ENCODE measurements at places on chromosomes 11 and 22. TPM values are rescaled to one million over a fixed set of nuclear protein-coding genes. Genes with fewer than 3 reads are reported as not detected.

The DLG2 gene
- total RNA-seq = 1.4 TPM

The SLC5A4 gene
- not detected for total RNA-seq

The SLC5A1 gene
- not detected for total RNA-seq

The FAM111B gene
- 46.5 TPM for total RNA-seq

The ADAMTS8 gene
- total RNA-seq = not detected

The GPR83 gene
- total RNA-seq = 0.09 TPM

The PAK1 gene
- 75.5 TPM for total RNA-seq

The MMP12 gene
- total RNA-seq = not detected

The MRGPRE gene
- not detected for total RNA-seq

The HBG1 gene
- total RNA-seq = not detected

The KCNK4 gene
- total RNA-seq = not detected

The MYBPC3 gene
- not detected for total RNA-seq

The PRG3 gene
- not detected for total RNA-seq

The OR5L2 gene
- total RNA-seq = not detected

The PIWIL4 gene
- 0.79 TPM for total RNA-seq

The KCNA4 gene
- total RNA-seq = not detected

The TIMM10B gene
- total RNA-seq = 29.2 TPM

The NPTXR gene
- total RNA-seq = 0.96 TPM

The SPDYC gene
- not detected for total RNA-seq

The RFPL2 gene
- 0.16 TPM for total RNA-seq

The LRRC75B gene
- total RNA-seq = 2.1 TPM

The TANGO2 gene
- 44.5 TPM for total RNA-seq

The CECR2 gene
- total RNA-seq = 0.02 TPM

The FJX1 gene
- total RNA-seq = not detected

The EXT2 gene
- total RNA-seq = 26.1 TPM

The MUS81 gene
- 106 TPM for total RNA-seq

The TRABD gene
- 177 TPM for total RNA-seq

The HMOX1 gene
- total RNA-seq = 0.88 TPM

The RFPL3 gene
- not detected for total RNA-seq

The AGBL2 gene
- 5.6 TPM for total RNA-seq

The CARNS1 gene
- 1.3 TPM for total RNA-seq

The MPEG1 gene
- not detected for total RNA-seq

The NFRKB gene
- total RNA-seq = 39.9 TPM

The TRIM51 gene
- total RNA-seq = not detected

The TSPAN18 gene
- 3.8 TPM for total RNA-seq

The SLC22A9 gene
- total RNA-seq = not detected

The BEST1 gene
- not detected for total RNA-seq

The WNT11 gene
- total RNA-seq = 0.96 TPM

The XKR3 gene
- 0.18 TPM for total RNA-seq

The DSCAML1 gene
- 1.4 TPM for total RNA-seq

The ZC3H7B gene
- 56.3 TPM for total RNA-seq

The OR5P2 gene
- not detected for total RNA-seq

The CREB3L1 gene
- not detected for total RNA-seq

The PSMD13 gene
- total RNA-seq = 199 TPM

The PRR33 gene
- not detected for total RNA-seq

The CLNS1A gene
- 89.4 TPM for total RNA-seq

The MRPL48 gene
- total RNA-seq = 34.1 TPM

The CYB5R2 gene
- 1.5 TPM for total RNA-seq

The C11orf52 gene
- not detected for total RNA-seq

The OR51B5 gene
- total RNA-seq = 0.47 TPM

The SCN3B gene
- total RNA-seq = not detected

The OR6A2 gene
- not detected for total RNA-seq

Measured in activated CD8-positive, alpha-beta memory T cell treated with anti-CD3 and anti-CD28 coated beads, Interleukin-2, amount 10 ng/mL, durations not matched to agents 7 days and 5 days (primary cell).